Myometrial cell (primary cell): ENCODE measurements at places on chromosomes 1 and 21. TPM values are rescaled to one million over a fixed set of nuclear protein-coding genes. Genes with fewer than 3 reads are reported as not detected.

The ZNF362 gene
- total RNA-seq, result 5.8 and 8.7 TPM in 2 replicates

The VHLL gene
- total RNA-seq, result not detected in 2 replicates

The MFAP2 gene
- 10.8 and 16.4 TPM in 2 replicates for total RNA-seq

The KDF1 gene
- total RNA-seq, result 0.18 and 0.58 TPM in 2 replicates

The KRTAP12-2 gene
- total RNA-seq, result not detected in 2 replicates

The RGS8 gene
- total RNA-seq, result not detected in 2 replicates

The SMPDL3B gene
- total RNA-seq, result not detected in 2 replicates

The LRRC38 gene
- not detected in 2 replicates for total RNA-seq

The PROK1 gene
- not detected in 2 replicates for total RNA-seq

The KLF17 gene
- under 0.01 TPM in 1 of 2 replicates, not detected in the other for total RNA-seq

The CFAP74 gene
- total RNA-seq, result not detected in 2 replicates

The TEX35 gene
- not detected in 2 replicates for total RNA-seq

The FAM131C gene
- not detected in 2 replicates for total RNA-seq

The TNFRSF4 gene
- total RNA-seq, result not detected in 2 replicates

The SELE gene
- not detected in 2 replicates for total RNA-seq

The RNF220 gene
- 78.4 and 148 TPM in 2 replicates for total RNA-seq

The ATP1A2 gene
- not detected in 2 replicates for total RNA-seq

The TNFRSF1B gene
- total RNA-seq, result 15.6 and 30.0 TPM in 2 replicates

The PRDM16 gene
- 1.1 TPM in 1 of 2 replicates, not detected in the other for total RNA-seq

The HEYL gene
- total RNA-seq, result 0.18 TPM in 1 of 2 replicates, not detected in the other

The LEFTY1 gene
- total RNA-seq, result not detected in 2 replicates

The OR10K2 gene
- total RNA-seq, result not detected in 2 replicates

The ZBTB17 gene
- total RNA-seq, result 15.8 and 20.8 TPM in 2 replicates

The GJC2 gene
- total RNA-seq, result 3.9 and 4.0 TPM in 2 replicates

The EXO1 gene
- 4.0 and 5.7 TPM in 2 replicates for total RNA-seq

The SH3BP5L gene
- total RNA-seq, result 18.5 and 21.1 TPM in 2 replicates

The OR10J1 gene
- total RNA-seq, result not detected in 2 replicates

The HSPA13 gene
- total RNA-seq, result 39.8 and 49.3 TPM in 2 replicates

The GCSAML gene
- not detected in 2 replicates for total RNA-seq
